ENCODE measurements at places on chromosomes 6 and 20.

DNA sequence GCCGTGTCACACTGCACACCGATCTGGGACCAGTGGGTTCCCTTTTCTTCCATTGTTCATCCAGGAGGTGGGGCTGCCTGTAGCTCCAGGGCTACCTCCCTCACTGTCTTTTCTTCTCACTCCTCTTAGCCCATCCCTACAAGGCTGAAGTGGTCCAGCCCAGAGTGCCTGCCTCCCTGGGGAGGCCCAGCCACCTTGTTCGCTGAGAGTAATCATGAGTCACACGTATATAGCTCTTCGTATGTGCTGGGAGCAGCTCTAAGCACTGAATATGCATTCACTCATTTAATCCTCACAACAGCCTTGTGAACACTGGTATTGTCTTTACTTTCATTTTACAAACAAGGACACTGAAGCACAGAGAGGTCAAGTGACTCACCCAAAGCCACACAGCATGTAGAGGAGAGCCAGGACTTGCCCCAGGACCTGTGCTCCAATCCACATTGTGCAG is 14.7 kb upstream of the CCDC167 start:
- DNase-seq, result no peak

- no peak for DNase-seq
These were observed 461.0 kb downstream of the PKHD1 start for GRCh38 chr6:51626391-51626790.

DNA sequence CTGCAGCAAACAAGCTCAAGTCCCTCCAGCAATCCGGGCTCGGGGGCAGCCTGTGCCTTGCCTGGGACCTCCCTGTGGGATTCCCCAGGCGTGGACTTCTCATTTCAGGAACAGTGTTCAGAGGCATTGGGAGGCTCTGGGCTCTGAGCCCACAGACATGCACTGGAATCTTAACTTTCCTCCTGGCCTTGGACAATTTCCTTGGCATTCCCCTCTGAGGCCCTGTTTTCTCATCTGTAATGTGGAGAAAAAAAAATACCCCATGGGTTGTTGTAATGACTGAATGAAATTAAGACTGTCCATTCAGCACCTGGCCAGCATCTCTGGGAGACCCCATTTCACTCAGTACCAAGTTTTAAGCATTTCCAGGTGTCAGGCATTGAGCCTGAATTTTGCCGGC is 17.6 kb downstream of the BPIFB4 start:
- DNase-seq, result no peak

DNA sequence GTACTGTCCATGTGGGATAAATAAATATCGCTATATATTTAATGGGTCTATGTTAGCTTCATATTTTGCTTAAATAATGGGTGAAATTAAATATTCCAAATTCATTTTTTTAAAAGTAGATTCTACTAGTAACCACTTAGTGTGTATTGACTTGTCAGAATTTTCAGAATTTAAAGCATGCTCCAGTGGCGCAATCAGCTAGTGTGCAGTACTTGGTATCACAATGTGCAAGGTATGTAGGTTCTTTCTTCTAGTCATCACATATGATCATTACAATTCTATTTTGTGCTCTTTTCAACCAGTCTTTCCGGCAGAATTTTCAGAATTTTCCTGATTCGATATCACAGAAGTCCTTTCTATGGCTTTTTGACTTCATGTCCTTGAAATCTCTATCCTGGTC is 32.6 kb downstream of the PDE7B start:
- DNase-seq, result peak; percentile 57

- no peak for DNase-seq
These were observed 38.2 kb upstream of the FANCE start for GRCh38 chr6:35413911-35414310.

DNA sequence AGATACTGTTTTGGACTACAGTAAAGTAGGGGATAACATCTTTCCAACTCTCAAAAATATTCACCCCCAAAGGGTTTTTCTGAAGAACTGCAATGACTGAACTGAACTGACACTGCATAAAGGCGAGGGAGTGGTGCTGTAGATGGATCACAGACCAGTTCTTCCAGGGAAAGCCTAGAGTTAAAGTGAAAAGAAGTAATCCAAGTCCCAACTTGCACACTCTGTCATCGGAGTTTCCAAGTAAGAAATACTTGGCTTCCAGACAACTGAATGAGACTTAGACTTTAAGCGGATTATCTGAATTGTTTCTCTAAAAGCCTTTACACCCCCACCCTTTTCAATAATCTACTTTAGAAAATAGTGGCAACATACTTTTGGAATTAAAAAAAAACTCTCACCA is 134.1 kb upstream of the PREP start:
- no peak for DNase-seq

DNA sequence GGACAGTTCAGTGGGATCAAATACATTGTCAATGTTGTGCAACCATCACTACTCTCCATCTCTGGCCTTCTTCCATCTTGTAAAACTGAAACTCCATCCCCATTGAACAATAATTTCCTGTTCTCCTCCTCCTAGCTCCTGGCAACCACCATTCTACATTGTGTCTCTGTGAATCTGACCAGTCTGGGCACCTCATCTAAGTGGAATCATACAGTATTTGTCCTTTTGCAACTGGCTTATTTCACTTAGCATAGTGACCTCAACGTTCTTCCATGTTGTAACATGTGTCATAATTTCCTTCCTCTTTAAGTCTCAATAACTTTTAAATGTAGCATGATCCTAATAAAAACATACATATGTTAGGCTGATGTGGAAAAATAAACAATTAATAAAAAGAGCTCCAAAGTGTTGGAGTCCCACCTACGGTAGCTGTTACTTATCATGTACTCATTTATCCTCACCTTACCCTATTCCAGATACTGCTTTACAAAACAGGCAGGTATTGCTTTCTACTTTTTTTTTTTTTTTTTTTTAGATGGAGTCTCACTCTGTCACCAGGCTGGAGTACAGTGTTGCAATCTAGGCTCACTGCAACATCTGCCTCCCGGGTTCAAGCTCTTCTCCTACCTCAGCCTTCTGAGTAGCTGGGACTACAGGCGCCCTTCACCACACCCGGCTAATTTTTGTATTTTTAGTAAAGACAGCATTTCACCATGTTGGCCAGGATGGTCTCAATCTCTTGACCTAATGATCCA is 91.9 kb downstream of the TNFAIP3 start:
- no peak for DNase-seq

DNA sequence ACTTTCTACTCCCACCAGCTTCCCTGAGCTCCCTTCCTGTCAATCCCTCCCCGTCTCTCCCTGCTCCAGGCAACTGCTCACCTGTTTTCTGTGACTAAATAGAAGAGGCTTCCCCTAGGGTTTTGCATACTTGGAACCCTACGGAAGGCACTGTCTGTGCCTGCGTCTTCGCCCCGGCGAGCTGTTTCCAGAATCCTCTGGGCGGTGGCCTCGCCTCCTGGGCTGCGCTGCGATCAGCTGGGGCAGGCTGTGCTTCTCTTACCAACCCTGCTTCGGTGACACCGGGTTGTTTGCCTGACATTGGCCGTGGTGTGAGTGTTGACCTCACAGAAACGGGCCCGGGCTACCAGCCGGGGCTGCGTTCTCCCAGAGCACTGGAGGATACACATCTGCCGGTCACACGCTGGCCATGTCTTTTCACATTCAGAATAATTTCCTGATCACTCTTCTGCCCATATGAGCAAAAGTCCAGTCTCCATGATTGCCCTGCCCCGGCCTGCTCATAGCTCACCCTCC is 29.4 kb upstream of the CCR6 start:
- no peak for DNase-seq

DNA sequence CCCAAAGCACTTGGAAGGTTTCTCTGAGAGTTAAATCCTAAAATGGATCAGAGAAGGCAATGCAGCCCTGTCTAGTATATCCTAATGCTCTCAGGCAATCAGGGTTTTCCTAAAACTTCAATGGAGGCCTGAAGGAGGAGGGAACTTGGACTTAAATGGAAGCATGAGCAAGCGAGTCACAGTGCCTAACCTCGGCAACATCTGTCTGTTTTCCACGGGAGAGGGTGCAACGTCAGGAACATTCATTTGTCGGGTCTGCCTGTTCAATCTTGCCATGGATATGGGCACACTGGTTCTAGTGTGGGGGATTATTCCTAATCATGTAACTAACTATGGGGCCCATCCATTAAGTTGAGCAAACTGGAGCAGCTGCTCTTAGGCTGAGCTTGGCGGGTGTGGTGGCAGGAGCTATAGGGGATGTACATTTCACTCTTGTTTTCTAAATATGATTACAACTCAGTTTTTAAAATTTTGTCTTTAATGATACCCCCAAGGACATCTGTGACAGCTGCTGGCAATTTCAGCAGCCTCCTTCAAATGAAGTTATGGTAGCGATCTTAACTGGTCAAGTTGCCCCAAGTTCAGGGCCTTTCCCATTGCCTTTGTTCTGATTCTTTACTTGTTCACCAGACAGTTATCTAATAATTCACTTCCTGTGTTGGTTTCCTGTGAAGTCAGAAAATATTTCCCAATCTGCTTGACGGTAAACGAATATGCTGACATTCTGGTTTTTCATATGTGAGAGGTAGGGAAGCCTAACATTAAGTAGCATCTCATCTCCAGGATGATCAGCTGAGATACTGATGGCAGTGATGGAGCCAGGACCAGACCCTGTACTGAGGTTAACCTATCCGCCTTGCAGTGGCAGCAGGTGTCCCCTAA is 21.6 kb downstream of the DSE start:
- DNase-seq, result peak; percentile 52

DNA sequence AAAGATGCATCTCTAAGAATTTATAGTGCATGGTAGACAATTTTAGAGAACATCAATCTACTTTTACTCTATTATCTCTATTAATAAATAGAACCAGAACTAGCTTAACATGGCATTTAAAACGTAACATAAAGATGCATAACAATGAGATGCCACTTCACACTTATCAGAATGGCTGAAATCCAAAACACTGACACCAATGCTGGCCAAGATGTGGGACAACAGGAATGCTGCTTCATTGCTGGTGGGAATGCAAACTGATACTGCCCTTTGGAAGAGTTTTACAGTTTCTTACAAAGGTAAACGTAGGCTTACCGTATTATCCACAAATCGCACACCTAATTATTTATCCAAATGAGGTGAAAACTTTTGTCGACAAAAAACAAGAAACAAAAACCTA is 95.2 kb downstream of the SESN1 start:
- peak; percentile 52 for DNase-seq

DNA sequence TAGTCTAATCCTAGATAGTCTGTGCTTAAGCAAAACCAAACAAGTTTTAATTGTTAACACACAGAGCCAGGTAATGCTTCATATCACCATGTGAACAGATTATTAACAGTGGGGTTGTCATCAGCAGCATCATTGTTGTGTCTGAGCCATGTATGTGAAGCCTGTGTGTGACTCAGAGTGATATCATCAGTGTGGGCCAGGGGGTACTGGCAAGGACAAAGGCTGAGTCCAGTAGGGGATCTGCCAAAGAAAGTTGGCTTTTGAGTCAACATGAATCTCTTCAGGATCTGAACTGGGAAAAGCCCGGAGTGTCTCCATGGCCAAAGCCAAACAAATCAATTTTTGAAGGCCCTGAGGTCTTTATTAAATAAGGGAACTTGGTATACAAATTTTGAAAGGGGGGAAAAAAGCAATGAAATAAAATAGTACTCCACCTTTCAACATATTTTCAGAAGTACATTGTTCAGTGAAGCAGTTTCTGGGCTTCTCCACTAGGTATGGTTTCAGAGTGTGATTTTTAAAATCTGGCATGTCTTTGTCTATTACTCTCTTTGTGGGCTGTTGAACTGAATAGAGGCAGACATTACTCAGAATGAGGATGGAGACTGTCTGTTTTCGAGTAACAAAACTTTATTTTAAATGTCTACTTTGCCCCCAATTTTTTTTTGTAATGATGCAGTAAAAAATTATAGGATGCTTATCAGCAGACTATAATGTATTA is 444.2 kb upstream of the JAG1 start:
- DNase-seq, result no peak

DNA sequence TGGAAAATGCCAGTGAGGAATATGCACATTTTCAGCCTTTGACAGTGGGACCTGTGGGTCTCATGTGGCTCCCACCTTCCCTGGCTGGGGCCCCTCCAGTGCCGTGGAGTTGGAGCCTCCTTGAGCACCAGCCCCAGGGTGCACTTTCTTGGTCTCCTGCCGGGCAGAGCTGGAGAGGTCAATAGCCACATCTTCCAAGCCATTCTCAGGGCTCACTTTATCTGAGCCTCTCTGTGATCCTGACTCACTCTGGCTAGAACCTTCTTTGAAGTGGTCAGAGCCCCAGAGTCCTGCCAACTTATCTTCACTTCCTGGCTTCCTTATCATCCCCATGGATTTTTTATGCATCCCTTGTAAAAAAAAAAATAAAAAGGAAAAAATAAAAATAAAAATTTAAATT is 5.7 kb downstream of the VSX1 start:
- DNase-seq, result no peak

GRCh38 chr6:41733360-41733706 is 2.1 kb downstream of the TFEB start:
- no peak for DNase-seq

GRCh38 chr6:14147891-14148290 is 30.3 kb downstream of the CD83 start:
- no peak for DNase-seq

DNA sequence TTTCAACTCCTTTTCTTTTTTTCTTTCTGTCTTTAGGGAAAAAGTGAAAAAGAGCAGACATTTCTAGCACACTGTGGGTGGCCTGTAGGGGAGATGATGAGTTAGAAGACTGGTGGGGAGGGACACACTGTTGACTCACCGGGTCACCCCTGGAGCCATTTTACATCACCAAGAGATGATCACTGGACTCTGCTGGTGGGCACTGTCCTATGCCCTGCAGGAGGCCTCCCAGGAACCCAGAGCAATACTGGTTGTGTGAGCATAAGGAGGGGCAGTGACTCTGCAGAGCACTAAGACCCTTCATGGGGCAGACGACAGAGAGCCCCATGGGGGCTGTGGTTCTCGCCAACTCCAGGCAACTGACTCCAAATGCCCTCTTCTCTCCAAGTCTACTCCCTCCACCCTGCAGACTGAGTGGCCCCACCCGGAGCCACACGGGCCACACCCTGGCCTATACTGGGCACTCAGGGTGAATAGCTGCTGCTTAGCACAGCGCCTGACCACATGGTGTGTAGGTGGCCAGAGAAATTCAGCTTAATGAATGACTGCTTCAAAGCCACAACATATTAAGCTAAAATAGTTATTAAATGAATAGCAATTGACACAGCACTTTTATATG is 177.5 kb downstream of the CDC5L start:
- DNase-seq, result no peak

- no peak for DNase-seq
These were observed 225.3 kb upstream of the EPHA7 start for GRCh38 chr6:93644611-93645010.

All from trophoblast cell (in vitro differentiated cells and primary cell).